ENCODE measurements at places on chromosomes 11 and 22.

- no peak for DNase-seq
Measured at GRCh38 chr11:7528514-7529049, 14.8 kb downstream of the PPFIBP2 start.

DNA sequence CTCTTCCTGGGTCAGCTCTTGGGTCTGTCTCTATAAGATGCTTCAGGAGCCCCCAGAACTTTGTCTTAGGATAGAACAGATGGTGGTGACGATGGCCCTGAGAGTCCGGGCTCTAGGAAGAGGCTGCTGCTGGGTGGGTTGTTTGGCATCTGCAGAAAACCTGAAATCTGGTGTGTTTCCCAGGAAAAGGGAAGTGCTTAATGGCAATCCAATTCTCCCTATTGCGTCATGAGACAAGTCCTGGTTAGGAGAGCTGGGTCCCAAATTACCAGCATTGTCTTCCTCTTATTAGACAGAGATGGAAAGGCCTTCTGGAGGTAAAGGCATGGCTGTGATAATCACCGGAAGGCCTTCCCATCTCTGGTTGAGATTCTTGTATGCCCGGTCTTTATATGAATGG lies 48.9 kb upstream of the GRAMD1B start:
- DNase-seq: no peak

DNA sequence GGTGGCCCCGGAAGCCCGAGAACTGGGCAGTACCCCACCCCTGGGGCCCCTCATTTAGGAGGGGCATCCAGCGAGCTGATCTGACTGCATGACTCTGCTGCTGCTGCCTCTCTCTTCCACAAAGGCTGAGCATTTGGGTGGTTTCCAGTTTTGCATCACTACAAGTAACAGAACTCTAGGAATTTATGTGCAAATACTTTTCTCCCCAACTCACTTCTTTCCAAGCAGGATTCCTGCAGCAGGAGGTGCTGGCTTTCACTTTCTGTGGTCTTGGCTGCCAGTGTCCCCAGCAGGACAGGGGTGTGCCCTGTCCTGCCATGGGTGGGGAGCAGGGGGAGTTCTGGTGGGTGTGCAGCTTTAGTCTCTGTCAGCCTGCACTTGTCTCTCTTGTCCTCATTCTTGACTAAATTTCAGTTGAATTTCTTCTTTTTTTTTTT lies 21.2 kb downstream of the UPB1 start:
- DNase-seq: no peak

GRCh38 chr22:41015003-41015402 lies 63.8 kb downstream of the RBX1 start:
- DNase-seq: no peak

DNA sequence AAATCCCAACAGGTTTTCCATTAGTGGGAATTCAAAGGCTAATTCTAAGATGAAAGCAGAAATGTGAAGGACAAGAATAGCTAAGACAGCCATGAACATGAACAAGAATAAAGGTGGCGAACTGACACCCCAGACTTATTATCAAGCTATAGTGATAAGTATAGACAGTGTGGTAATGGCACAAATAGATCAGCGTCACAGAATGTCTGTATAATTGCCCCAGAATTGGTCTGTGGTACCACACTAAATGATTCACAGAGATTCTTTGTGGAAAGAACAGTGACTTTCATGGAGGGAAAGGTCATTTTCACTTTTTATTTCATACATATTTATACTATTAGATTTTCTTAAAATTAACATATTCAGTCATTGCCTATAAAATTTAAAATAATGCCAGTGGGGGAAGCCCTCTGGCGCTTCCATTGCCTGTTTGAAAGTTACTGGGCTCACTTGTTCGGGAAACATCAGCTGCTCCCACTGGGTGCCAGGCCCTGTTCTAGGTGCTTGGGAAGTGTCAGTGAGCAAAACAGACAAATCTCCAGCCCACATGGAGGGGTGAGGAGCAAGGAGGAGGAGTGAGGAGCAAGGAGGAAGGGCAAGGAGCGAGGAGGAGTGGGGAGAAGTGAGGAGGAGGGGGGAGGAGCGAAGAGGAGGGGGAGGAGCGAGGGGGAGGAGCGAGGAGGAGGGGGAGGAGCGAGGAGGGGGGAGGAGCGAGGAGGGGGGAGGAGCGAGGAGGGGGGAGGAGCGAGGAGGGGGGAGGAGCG lies 11.3 kb upstream of the NLRP6 start:
- no peak for DNase-seq

DNA sequence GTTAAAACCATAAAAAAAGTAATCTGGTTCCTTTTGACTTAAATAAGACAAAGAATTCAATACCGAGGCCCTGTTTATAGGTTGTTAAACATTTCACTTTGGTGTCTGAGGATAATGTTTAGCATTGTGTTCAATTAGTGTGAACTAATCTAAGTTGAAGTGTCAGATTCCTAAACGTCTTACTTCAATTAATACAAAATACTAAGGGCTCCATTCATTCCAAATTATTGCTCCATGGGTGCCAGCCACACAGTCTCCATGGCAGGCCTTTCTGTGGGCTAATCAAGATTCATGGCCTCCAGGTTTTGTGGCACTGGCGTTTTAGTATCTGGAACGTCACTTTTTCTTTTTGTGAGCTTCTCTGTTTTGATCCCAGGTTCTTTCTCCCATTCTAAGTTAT lies 89.4 kb downstream of the TMEM135 start:
- DNase-seq: no peak

DNA sequence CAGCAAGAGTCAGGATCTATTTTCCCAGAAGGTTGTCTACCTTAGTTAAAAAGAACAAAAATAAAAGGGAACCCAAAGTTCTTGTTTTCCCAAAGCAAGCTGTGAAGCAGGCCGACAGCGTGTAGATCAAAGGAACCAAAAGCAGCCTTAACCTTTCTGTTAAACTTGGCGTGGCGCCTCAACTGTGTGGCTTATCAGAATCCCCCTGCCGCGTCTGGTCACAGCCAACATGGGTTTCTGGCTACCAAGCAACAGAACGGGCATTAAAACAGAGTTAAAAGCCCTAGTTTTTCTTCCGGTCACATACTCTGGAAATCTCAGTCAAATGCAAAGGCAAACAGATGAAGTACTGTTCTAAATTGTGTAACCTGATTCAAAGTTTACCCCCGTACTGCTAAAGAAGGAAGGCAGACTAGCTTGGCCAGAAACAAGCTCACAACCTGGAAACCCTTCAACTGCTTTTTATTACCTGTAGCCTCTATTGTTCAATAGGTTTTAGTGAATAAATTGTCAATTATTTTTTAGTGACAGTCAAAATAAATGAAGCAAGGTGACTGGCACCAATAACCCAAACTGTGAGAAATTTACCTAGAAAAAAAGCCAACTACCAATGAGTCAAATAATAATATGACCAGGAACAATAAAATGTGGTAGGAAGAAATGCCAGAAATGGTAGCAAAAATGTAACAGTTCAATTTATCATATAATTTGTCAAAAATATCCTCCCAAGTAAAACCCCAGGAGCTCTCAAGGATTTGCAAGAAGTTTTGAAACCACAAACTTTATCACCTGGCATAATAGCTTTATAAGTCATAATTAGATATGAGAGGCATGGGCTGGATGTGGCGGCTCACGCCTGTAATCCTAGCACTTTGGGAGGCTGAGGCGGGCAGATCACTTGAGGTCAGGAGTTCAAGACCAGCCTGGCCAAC lies 21.4 kb downstream of the CHKA start:
- peak; percentile 2 for DNase-seq

- DNase-seq: no peak
Measured at GRCh38 chr22:47396105-47396504, 633.7 kb downstream of the TBC1D22A start.

GRCh38 chr11:108551651-108552462 lies 41.7 kb downstream of the EXPH5 start:
- no peak for DNase-seq

DNA sequence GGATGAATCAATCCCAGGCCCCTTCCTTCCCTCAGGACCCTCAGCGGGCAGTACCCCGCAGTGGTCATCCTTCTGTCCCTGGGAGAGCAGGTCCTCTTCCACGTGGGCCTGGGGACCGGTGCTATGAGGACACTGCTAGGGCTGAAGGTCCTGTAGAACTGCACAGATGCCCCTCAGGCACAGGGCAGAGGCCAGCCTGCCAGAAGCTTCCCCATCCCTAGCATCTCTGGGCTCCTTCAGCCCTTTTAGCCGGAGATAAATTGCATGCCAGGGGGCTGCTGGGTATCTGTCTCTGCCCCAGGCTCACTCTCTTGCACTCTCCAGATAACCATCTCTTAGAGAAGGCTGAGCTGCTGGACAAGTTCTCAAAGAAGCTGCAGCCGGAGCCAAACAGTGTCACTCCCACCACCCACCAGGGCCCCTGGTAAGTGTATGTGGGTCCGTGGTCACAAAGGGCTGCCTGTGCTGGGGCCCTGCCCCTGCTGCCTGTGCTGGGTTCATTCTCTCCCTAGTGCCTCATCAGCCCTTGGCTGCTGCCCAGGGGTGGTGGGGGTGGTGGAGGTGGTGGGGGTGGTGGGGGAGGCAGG lies 2.3 kb downstream of the ATG16L2 start:
- no peak for DNase-seq

DNA sequence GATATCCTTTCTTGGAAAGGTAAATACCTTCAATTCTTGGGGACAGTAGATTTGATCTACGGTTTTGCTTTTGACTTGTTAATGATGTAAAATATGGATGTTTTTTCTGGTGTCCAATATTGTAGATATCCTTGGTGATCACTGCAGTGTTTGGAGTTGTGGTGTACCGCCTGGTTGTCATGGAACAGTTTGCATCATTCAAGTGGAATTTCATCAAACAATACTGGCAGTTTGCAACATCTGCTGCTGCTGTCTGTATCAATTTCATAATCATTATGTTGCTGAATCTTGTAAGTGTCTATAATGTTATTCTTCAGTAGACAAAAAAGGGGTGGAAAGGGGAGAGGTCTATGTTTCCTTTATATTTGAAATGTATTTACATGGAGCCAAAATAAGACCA lies 27.4 kb upstream of the MUC15 start:
- no peak for DNase-seq

DNA sequence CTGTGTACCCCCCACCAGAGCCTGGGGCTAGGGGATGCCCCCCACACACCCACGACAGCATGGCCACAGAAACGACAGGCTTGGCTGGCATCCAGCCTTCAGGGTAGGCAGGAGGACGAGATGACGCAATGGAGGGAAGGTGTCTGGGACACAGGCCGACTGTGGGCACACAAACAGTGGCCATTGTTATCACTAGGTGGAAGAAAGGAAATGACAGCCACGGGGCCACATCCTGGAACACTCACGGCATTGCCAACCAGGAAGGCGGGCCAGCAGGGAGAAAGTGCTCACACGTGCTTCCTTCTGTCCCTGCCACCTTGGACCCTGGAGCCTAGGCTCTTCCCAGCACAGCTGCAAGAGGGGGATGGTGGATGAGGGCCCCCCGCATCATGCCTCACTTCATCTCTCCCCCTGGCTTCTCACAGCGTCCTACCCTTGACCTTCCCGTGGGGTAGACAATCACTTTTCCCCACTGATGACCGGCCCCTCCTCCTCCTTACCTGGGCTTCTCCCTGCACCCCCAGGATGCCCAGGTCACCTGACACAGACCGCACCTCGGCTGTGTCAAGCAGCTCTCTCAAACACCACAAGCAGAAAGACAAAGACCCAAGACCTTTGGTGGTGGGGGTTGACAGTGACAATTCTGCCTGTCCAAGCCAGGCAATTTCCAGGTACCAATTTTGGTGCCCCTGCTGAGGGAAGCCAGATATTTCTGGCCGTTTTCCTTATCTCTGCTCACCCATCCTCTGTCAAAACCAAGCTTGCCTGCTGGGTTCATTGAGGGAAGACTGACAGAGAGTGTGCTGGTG lies 8.6 kb downstream of the PLA2G6 start:
- DNase-seq: no peak

GRCh38 chr11:86748296-86748695 lies 52.0 kb upstream of the PRSS23 start:
- DNase-seq: no peak

GRCh38 chr11:14451825-14452224 lies 47.8 kb downstream of the COPB1 start:
- DNase-seq: no peak

- no peak for DNase-seq
Measured at GRCh38 chr11:37699644-37700043, 1101.6 kb upstream of the RAG2 start.

DNA sequence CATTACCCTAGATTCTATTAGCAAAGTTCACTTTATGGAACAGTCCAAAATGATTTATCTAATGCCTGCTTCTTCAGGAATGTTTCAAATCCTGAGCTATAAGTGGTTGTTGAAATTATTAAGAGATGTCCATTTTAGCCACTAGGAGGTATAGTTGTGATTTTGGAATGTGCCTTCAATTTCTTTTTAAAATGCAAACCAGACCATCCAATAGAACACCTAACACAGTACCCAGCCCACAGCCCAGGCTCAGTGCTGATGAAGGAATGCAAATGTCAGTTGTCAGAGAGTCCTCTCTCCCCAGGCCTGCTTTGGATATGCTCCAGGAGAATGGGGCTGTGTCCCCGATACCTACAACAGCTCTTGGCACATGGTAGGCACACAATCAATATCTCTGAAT lies 85.8 kb upstream of the E2F8 start:
- no peak for DNase-seq

GRCh38 chr11:79113054-79113690 lies 327.7 kb downstream of the TENM4 start:
- DNase-seq: no peak

- no peak for DNase-seq
Measured at GRCh38 chr11:117772360-117772759, 24.7 kb downstream of the DSCAML1 start.

GRCh38 chr11:116582571-116582970 lies 190.2 kb downstream of the BUD13 start:
- no peak for DNase-seq

- DNase-seq: no peak
Measured at GRCh38 chr11:70139785-70140410, 61.8 kb downstream of the ANO1 start.

DNA sequence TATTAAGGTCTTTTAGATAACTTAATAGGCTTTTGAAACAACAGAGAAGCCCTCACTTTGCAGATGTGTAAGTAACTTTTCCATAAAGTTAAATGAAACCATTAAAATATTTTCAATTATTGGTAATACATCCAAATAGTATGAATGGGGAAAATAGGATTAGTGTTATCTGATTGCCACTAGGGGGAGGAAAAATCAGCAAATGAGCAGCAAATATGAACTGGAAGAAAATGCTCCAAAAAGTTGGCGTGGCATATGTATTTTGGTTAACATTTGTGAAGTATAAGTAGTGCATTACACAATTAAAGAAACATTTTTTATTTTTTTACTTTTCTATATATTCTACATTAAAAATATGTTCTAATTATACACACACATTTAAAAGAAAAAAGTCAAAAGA lies 259.8 kb upstream of the ANO5 start:
- no peak for DNase-seq

All from stimulated activated CD4-positive, alpha-beta T cell treated with anti-CD3 and anti-CD28 coated beads, Interleukin-15, amount 100 ng/mL, for 1 hour (primary cell).